ENCODE measurements at places on chromosomes 7 and 10.

DNA sequence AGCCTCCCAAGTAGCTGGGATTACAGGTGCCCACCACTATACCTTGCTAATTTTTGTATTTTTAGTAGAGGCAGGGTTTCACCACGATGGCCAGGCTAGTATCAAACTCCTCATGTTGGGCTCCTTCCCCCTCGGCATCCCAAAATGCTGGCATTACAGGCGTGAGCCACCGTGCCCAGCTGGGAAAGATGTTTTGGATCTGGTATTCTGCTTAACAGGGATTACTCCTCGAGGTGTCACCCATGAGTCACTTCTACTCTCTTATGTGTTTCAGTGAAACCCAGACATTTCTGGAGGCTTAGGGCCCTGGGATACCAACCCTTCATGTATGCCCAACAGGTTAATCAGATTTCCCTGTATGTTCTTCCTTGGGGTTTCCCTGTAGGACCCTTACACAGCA, 11.8 kb upstream of the OPN4 start:
- DNase-seq: no peak

GRCh38 chr7:149415391-149416071, 45.3 kb downstream of the ZNF777 start:
- DNase-seq: no peak

- no peak for DNase-seq
Measured at GRCh38 chr10:6600224-6600987, 20.3 kb upstream of the PRKCQ start.

DNA sequence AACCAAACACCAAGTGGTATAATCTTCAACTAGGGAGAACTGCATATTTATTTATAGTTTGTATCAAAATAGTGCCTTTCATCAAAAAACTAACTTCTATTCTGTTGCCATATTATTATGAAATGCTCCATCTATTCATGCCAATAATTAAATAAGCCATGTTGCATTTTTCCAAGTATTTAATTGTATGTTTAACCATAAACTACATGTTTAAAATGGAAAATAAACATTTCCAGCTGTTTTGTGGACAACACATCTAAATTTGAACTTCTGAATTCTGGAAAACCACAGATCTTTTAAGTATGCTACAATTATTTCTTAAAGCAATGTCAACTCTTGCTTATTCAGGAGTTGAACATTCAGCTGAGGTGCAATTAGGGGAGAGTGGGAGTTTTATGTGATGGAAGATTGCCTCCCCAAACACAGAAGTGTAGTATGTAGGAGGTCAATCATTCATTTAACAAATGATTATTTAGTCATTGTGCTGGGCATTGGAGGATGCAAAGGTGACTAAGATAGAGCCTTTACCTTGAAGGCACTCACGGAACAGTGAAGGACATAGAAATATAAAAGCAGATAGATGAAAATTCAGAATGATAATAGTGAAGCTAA, 80.7 kb upstream of the PPP1R3C start:
- DNase-seq: no peak

DNA sequence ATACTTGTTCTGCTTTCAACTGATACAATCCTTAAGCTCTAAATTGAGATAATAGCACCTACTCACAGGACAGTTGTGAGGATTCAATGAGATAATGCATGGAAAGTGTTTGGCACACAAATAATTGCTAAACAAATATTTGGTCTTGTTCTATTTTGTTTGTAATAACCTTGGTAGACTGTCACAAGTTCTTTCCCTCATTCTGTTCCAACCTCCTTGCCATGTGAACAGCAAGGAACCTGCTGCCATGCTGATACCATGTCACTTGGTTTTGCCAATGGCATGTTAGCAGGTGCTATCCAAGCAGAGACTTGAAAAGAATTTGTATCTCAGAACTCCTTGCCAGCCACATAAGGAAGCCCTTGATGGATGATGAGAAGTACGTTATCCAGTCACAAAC, 24.8 kb upstream of the TECTB start:
- no peak for DNase-seq

Measured in CD4-positive, alpha-beta T cell treated with Interleukin-1 beta for 1 hour (primary cell).